ENCODE measurements at places on chromosomes 3 and 15.

DNA sequence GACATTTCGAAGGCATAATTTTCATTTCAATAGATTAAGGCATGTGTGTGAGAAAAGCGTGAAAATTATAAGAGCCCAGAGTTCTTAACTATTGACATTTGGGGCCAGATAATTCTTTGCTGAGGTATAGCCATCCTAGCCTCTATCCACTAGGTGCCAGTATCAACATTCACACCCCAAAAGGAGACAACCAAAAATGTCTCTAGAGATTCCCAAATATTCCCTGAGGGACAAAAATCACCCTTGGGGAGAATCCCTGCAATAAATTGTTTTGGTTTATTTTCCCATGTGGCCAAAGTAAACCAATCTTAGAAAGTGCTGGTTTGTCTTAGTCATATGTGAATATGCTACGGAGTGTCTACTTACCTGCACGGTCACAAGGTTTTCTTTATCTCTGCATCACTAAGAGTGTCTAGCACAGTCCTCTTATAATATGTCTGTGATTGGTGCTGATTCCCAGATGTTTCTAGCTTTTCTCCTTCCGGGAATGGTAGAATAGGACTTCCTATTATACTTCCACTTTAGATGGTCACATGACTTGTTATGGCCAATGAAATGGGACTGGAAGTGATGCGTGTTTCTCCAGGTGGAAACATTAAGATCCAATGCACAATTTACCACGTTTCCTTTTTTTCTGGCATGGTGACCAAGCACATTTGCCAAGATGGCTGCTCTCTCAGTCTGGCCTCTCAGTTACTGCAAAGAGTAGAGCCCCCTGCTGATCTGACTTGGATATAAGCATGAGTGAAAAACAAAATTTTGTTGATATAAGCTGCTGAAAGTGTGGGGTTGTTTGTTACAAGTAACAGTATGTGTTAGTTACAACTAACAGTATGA, 8.0 kb upstream of the KBTBD8 start:
- DNase-seq, result peak; percentile 10

DNA sequence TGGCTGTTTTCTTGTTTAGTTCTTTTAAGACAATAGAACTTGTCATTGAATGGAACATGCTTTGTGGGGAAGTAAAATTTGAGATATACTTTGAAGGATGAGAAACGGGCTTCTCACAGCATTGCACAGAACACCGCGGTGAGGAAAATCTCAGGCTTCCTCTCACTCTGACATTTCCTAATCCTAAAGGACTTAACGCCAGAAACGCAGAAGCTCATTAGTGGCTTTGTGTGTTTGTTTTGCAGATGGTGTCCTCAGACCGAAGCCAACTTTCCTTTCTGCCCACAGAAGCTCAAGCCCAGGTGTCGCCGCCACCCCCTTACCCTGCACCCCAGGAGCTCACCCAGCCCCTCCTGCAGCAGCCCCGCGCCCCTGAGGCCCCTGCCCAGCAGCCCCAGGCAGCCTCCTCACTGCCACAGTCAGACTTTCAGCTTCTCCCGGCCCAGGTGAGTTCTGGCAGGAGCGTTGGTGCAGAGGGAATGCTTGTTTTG, 78.9 kb upstream of the BLM start:
- DNase-seq, result no peak

GRCh38 chr3:126317029-126317996, 39.9 kb downstream of the KLF15 start:
- no peak for DNase-seq

DNA sequence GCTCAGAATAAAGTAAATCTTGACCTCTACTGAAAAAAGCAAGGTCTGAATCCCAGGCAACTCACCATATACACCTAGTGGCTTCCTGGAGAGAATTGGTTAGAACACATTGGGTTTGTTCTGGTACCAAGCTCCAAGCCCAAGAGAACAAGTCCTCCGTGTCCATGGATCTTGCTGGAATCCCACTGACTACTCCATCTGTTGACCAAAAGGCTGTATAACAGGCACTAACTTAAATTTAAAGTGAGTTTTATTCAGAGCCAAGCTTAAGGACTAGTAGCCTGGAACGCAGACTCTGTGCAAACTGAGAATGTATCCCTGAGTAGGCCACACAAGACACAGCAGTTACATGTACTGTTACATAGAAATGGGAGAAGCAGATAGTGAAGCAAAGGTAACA, 342.1 kb upstream of the LRRC3B start:
- no peak for DNase-seq

DNA sequence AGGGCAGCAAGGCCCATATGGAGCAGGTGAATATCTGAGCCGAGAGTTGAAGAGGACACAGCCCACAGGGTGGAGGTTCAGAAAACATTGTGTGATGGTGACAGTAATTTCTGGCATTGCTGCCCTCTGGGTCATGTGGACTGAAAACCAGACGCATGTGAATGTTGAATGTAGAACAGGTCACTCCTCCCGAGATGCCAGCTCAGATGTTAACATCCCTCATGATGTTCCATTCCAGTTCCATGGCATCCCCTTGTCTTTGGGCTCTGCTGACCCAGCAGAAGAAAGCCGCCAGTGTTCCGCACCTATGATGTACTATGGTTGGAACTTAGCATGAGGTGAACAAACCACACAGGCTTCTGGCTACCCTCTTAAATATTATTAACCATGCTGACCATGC, 110.7 kb upstream of the CTDSPL start:
- DNase-seq, result no peak

DNA sequence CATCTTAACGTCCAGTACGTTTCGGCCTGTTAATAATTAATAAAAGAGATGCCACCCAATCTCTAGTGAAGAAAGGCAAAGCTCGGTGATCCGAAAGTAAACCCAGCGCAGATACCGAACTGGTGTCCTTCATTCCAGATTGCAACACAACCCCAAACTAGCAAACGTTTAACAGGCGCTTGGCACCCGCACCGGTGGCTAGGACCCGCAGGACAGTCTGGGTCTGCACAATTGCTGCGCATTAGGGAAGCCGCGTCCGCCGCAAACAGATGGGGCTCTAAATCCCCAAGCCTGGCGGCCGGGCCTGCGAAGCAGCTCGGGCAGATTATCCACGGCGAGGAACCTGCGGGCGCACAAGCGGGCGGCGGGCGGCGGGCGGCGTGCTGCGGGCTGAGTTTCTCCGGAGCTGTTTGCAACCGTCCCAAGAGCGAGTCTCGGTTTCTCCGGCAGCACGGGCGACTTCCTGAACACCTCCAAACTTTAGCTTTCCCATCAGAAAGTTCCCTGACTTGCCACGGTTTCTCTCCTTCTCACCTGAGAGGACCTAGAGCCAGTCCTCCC, 112.1 kb upstream of the ICE2 start:
- peak; percentile 59 for DNase-seq

DNA sequence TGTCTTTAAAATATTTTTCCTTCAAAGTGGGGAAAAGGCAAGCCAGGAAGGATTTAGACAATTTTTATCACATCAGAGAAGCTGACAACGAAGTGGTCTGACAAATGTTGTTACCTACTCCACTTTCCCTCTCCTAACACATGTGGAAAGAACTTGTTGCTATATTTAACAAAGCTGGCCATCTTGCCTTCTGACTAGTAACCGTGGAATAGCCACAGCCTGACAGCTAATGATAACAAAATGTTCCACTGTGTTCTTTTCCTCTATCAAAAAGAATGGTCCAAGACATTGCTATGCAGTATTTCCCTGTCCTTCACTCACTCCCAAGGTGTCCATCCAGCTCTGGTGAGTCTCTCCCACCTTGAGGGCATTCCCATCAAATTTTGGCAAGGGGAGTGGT, 481.4 kb upstream of the THBS1 start:
- DNase-seq, result no peak

GRCh38 chr3:50226888-50227389, 9.1 kb upstream of the GNAI2 start:
- DNase-seq, result no peak

DNA sequence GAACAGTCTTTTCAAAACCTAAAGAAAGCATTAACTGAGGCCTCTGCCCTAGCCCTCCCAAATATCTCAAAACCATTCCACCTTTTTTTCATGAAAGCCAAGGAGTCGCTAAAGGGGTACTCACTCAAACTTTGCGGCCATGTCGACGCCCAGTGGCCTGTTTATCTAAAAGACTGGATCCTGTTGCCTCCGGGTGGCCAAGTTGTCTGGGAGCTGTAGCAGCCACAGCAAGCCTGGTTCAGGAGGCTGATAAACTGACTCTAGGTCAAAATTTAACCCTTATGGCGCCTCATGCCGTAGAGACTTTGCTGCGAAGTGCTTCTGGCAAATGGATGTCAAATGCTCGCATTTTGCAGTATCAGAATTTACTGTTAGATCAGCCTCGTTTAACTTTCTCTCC, 39.5 kb downstream of the ZBTB11 start:
- DNase-seq, result no peak

DNA sequence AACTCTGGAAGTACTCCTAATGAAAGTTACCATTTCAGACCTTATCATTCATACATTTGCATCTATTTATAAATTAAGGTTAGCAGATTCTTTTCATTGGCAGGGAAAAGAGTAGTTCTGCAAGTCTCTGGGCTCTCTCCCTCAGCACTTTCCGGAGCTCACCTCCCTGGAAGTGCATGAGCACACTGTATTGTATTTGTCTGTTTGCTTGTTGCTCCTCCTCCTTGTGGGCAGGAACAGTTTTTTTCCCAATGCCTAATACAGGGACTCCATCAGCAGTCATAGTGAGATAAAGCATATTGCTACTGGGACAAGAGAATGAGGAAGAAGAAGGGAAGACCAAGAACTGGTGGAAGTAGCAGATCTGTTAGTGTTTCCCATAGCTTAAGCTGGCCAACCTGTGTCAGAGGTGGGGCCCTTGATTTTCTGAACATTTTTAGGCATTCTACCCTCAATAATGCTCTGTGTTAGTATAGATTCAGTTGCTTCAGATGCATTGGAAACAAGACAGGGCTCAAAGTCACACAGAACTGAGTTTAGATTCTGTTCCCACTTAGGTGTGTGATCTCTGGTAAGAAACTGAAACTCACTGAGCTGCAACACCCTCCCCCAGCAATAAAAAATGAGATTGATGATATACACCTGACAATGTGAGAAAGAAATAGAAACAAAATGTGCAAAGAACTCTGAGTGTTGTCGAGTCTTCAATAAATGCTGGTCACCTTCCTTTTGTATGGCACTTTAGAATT, 407.8 kb downstream of the TUSC7 start:
- no peak for DNase-seq

DNA sequence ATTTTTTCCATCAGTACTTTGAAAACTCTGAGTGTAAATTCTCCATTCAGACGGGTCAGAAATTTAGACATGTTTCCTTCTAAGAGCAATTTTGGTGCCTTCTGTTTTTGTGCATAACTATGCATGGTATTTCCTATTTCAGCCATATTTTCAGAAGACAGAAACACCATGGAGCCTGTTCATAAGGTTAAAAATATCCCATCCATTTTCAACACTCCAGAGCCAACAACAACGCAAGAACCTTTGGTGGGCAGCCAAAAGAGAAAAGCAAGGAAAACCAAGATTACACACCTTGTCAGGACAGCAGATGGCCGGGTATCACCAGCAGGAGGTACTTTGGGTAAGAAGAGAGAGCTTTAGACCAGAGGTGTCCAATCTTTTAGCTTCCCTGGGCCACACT, 275.6 kb downstream of the BBX start:
- peak; percentile 35 for DNase-seq

DNA sequence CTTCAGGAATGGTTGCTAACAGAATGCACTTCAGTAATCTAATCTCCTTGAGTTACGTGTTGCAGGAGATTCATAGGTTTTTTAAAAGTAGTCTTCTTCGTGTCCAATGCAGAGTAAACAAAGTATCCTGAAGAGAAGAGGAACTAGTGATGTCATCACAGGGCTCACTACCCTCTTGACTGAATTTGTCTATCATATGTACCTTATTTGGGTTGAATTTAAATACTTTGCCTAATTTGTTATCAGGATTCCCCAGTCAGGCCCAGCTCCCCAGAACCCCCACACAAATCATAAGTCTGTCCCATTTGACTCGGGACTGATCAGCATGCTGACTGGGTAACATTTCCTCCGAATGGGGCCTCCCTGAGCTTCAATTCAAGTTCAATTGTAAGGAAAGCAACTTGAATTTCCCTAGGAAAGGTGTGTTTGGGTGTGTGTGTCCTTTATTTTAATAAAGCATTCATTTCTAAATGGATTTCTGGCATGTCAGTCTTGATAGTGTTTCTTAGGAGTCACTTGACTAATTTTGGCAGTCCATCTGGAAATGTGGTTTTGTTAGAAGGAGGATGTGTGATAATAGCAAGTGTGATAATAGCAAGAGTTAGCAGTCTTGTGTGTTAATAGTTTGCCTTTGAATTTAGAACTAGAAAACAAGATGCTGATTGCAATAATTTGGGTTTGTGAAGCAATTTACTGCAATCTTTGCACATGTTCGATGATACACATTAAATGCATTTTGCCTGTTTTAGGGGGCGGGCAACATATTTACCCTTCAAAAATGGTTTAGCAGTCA, 21.9 kb downstream of the OXNAD1 start:
- DNase-seq, result no peak

DNA sequence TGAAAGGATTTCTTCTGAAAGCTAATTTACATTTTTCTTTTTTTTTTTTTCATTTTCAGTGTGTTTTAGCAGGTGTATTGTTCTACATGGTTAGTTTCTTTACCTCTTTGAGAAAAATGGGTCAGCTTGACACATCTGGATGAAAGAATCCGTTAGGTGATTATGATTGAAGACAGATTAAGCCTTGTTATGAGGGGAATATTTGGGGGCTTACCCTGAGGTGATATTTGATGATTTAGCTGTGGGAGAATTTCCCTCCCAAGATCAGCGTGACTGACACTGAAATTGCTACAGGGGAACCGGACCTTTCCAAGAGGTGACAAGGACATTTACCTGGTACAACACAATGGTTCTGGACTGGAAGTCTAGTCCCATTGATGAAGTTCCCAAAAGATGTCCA, 147.5 kb downstream of the NFKBIZ start:
- no peak for DNase-seq

DNA sequence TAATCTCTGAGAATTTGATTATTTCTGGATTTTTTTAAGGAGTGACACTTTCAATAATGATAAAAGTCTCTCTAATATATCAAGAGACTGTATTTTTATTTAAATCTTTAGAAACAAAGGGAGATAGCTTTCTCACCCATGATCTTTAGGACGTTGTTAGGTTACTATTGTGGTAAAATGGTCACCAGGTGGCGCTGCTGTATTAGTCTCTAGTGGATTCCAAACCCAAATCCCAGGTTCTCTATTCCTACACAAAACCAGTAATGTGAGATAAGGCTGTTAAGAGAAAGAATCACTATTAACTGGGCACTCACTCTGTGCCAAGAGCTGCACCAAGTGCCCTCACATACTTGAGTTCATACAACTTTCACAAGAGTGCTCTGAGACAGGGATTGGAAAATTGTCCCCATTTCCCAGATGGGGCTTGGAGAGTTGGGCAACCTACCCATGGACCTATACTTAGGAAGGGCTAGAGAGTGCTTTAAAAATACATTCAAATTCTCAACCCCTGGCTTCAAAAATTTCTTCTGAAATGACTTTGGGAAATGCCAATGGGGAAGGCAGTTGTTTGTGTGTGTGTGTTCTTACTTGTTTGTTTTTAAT, 593.4 kb upstream of the TGFBR2 start:
- peak; percentile 59 for DNase-seq

- no peak for DNase-seq
Measured at GRCh38 chr3:34200576-34200975, 402.1 kb downstream of the PDCD6IP start.

Measured in AG20443 (cell line).